Cerebellar nuclear complex (tissue), 1 donor: ENCODE measurements at places on chromosomes 2 and 18.

- DNase-seq, result no peak
These were observed 11.7 kb downstream of the GEMIN6 start for GRCh38 chr2:38789691-38790090.

DNA sequence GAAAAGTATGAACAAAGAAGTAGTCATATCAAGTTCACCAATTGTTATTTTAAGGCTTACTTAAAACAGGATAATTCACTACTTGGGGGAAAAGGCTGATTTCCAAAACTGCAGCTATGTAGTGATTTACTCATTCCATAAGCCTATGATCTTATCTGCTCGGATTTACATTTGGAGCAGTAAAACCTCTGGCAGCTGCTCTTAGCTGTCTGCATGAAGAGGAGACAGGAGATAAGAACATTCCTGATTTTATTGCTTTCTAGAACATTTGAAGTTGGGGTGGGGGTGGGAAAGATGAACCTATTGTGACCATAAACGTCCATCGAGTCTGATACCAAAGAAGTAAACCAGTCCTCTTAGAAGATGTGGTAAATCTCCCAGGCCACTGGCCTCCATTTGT is 120.9 kb downstream of the MMADHC start:
- no peak for DNase-seq

- DNase-seq, result no peak
These were observed 335.3 kb downstream of the DLGAP1 start for GRCh38 chr18:4119813-4120212.

DNA sequence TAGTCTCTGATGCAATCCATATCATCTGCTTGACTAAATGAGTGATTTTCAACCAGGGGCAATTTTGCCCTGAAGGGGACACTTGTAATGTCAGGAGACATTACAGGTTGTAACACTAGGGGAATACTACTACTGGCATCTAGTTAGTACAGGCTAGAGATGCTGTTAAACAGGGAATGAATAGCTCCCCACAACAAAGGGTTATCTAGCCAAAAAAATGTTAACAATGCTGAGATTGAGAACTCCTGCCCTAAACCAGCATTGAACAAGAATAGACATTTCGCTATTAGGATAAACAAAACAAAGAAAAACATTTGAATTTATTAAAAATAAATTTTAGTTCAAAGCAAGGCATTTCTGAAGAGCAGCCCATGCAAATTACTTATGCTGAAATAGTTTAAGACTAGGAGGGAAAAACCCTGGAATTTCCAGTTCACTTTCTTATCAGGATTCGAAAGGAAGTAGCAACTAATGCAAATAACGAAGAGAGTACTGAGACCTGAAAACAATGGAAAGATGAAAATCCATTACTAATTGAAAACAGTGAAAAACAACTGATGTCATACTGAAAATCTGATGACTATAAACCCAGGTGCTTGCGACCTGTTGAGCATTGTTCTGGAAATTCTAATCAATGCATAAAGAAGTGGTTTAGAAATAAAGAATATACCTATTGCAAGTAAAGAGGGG is 53.1 kb downstream of the CAB39 start:
- DNase-seq, result no peak

DNA sequence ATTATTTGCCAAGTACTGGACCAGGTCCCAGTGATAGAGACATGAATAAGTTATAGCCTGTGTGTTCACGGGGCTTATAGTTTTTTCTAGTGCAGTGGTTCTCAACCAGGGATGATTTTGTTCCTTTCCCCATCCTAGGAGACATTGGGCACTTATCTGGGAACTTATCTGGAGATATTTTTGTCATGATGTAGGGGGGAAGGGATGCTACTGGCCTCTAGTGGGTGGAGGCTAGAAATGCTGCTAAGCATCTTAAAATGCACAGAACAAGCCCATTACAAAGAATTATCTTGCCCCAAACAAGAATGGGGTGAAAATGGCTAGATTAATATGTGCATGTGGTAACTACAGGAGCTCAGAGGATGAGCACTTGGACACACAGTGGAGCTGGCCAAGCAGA is 75.2 kb downstream of the KLHL29 start:
- no peak for DNase-seq
